Suprapubic skin (tissue), 4 donors: ENCODE measurements at places on chromosomes 6 and 20.

GRCh38 chr20:43988451-43988850, 73.8 kb downstream of the TOX2 start:
- DNase-seq, result peak; percentile 7

DNA sequence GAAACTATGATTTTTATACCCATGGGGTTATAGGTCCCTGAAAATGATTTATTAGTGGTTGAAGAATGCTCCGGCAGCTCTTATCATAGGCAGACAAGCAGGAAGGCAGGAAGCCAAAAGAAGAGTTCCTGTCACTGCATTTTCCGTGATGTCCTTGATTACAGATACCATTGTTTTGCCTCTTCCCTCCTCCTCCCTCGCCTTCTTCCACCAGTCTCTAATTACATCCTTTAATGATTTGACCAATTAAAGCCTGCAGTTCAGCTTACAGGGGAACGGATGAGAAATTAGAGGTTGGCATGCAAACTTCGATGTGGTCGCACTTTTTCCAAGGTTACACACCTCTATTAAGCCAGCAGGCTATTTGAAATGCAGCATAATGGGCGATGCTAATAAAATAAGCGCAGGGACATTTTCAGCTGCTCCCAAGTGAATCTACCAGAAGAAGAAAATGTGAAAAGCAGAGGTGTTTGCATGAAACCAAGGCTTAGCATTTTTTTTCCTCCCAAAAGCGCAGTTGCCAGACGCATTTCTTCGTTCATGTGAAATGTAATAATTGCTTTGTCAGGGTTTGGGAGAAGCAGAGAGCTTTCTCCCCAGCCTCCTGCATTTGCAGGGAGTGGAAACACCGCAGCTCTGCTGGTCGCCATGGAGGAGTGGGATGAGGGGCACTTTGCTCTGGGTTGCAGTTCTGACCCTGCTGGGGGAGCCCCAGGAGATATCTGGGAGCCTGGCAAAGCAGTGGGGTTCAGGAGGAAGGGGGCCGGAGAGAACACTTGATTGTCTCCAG, 6.0 kb downstream of the NOX3 start:
- DNase-seq, result no peak

DNA sequence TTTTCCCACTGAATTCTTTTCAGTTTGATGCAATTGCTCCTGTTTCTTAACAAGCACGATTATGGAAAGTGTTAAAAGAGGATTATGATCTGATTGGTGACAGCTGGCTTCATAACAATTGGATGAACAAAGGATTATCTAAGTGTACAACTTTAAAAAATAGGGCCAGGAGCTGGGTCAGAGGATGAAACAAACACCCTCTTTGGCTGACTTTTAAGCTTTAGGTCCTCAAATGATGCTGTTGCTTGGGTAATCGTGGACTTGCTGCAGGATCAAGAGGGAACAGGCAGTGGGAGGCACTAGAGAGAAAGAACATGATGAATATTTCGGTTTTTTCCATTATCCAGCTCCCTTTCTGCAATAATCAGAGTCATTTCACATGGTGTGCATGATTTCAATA, 35.5 kb upstream of the TMX4 start:
- no peak for DNase-seq

DNA sequence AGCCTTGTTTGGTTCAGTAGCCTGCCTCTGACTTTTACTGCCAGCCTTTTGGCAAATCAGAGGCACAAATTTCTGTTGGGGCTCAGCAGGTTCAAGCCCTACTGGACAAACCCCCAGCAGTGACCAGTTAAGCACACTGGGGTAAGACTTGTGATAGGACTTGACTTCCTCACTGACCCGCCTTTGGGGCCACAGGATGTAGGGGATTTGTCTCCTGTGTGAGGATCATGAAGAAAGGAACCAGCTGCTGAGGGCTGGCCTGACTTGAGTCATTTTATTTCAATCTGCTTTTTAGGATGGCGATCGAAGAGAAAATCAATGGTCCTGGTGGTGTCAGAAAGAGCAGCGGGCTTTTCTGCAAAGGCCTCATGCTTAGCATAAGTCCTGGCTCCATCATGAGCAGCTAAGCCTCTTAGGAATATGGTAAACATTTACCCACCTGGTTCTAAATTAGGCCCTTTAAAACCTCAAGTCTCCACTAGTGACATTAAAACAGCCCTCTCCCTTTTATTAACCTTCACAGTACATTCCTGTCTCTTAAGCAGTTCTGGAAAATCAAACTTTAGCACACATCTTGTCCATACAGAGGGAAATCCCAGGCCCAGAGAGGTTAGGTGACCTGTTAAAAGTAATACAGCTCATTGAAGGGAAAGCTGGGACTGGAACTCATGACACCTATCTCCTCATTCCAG, 16.6 kb downstream of the CHMP4B start:
- DNase-seq, result peak; percentile 24

- no peak for DNase-seq
These were observed 66.6 kb upstream of the CCDC167 start for GRCh38 chr6:37566111-37566949.

DNA sequence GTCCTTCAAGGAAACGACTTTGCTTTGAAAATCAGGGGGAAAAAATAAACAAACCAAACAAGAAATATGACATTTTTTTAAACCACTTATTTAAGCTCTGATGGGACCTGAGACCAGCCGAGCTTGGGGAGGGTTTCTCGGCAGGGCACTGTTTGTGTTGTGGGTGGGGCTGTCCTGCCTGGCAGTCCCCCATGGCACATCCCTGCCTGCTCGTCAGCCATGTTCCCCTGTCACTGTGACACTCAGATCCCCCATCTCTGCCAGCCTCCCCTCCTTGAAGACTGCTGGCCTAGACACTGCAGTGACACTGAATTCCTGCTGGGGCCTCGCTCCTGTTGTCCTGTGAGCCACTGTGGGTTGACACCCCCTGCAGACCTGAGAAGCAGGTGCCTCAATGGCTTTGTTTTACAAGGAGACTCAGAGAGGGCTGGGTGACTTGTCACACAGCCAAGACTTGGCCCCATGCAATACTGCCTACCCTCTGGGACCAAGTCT, 95.1 kb upstream of the PTPN1 start:
- no peak for DNase-seq

GRCh38 chr6:10542213-10542612, 21.1 kb downstream of the GCNT2 start:
- DNase-seq, result no peak

DNA sequence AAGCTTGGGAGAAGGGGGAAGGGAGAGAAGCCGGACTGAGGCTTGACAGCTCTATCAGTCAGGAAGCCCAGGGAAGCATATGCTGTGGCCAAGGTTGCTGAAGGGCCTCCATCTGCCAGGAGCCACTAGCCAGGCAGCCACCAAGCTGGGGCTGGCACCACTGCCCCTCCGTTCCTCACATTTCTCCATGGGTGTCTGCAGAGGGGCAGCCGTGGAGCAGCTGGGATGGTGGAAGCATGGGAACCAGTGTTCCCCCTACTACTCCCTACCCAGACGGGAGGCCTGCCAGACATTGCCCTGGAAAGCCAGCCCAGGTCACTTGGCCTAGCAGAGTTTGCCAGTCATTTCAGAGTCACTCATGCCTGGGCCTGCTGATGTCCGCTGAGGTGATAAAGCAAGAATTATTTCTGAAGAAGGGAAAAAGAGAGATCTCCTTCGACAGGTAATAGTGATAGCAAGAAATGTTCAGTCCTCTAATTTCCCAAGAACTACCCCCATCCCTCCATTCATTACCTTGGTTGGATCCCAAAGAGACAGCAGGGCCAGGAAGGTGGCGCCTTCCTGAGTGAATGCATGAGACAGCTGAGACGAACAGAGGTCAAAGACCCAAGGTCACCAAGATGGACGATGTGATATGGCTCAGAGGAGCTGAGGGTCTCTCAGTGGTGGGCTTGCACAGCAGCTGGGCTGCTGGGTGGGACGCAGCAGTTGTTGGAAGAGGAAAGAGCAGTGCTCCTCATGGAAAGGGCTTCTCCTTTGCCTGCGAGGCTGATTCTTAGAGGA, 21.9 kb downstream of the SNPH start:
- DNase-seq, result peak; percentile 38

DNA sequence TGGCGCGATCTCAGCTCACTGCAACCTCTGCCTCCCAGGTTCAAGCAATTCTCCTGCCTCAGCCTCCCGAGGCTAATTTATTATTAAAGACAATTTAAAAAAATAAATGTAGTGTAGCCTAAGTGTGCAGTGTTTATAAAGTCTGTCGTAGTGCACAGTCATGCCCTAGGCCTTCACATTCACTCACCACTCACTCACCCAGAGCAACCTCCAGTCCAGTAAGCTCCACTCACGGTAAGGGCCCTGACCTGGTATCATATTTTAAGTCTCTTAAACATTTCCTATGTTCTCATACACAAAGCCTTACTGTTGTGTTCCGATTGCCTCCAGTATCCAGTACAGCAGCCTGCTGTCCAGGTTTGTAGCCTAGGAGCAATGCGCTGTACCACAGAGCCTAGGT, 168.2 kb upstream of the FOXQ1 start:
- no peak for DNase-seq

- no peak for DNase-seq
These were observed 59.0 kb downstream of the QRSL1 start for GRCh38 chr6:106688177-106688951.

- DNase-seq, result no peak
These were observed 265.6 kb downstream of the SMOC2 start for GRCh38 chr6:168706471-168707177.

DNA sequence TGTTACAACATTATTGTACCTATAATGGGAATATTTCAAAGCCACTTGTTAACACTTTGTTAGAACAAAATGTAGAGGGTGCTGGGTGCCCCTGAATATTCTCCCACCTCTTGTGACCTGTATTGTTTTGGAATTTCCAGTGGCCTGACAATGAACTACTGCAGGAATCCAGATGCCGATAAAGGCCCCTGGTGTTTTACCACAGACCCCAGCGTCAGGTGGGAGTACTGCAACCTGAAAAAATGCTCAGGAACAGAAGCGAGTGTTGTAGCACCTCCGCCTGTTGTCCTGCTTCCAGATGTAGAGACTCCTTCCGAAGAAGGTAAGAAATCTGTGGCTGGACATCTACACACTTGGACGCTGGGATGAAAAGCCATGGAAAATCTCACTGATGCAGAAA, 28.9 kb downstream of the PLG start:
- no peak for DNase-seq

- DNase-seq, result no peak
These were observed 12.2 kb upstream of the SLC17A2 start for GRCh38 chr6:25942561-25943147.

DNA sequence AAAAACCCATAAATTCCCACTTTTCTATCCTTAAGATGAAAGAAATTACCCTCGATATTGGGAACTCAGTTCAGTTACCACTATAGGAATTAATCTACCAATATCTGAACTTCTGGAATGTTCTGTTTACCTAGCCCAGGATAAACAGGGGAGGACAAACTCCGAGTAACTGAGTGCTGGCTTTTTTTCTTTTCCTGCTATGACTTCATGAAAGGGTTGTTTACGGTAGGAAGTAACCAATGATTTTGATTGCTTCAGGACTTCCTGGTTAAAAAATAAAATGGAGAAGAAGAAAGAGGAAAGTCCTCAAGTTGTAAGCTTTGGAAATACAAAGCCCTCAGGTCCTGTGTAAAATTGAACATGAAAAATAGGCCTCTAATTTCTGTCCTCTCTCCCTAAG, 167.7 kb downstream of the ZNF217 start:
- DNase-seq, result no peak

DNA sequence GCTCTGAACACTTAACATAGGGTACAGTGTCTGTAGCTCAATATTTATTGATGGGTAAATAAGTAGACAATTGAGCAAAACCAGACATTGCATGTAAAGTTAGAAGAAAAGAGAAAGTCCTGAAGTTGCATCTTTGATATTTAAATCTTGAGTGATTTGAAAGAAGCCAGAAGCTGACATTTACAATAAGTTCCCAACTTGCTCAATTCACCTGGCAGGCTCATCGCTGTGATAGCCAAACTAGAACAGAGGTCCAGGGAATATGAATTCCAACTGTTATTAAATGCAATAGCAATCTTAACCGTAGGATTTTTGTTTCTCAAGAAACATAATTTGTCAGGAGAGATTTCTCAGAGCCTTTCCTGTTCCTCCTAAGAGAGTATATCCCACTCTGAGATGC, 65.9 kb upstream of the EDN1 start:
- no peak for DNase-seq

DNA sequence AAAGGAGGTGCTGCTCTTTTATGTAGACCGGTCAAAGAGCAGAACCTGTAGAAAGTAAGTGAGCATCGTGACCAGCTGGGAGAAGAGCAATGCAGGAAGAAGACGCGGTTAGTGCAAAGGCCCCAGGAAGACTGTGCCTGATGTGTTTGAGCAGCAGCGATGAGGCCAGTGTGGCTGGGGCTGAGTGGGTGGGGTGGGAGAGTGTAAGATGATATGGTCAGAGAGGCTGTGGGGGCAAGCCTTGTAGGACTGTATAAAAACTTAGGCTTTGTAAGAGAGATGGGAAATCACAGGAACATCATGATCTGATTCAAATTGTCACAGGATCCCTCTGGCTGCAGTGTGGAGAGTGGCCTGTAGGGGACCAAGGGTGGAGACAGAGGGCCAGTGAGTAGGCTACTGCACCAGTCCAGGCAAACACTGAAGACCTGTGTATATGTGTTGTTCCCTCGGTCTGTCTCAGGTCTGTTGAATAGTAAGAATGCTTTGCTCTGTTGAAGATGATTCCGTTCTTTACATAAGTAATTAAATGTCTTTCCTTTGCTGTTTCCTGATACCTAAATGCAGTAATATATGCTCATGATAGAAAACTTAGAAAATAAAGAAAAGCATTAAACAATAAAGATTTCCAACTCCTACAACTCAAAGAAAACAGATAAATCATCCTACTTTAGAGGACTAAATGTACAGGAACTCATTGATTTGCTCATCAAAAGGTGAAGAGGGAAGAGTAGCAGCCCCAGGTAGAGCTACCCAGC, 23.6 kb upstream of the WFDC2 start:
- no peak for DNase-seq

- DNase-seq, result peak; percentile 58
These were observed 297.8 kb downstream of the TAF4 start for GRCh38 chr20:61767761-61768494.

GRCh38 chr6:87932361-87932760, 115.3 kb upstream of the SPACA1 start:
- DNase-seq, result no peak

GRCh38 chr6:40293460-40294185, 293.5 kb downstream of the LRFN2 start:
- no peak for DNase-seq

GRCh38 chr20:62219992-62220665, at the start of gene HRH3:
HRH3 (minus strand) TSS chr20:62220278; CDS start chr20:62219970, 308 bp downstream.
- no peak for DNase-seq

DNA sequence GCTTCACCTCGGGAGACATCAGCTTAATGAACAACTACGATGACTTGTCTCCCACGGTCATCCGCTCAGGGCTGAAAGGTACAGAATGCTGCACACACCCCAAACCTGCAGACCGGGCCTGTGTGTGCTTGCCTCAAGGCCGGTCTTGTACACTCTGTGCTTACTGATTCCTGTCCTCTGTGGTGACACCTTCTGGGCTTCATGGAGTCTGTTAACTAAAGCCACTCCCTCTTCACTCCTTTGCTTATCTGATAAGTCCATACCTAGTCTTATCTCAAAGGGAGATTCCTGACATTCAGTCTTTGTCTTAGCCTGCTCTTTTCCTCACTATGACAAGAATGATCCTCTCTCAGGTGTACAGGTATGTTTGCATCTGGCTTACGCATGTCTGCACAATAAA, 107.7 kb upstream of the TMEM181 start:
- no peak for DNase-seq
